ELR (cell line): ENCODE measurements at places on chromosomes 4 and X.

- DNase-seq: no peak
These were observed 51.7 kb downstream of the SEPSECS start for GRCh38 chr4:25108556-25108955.

DNA sequence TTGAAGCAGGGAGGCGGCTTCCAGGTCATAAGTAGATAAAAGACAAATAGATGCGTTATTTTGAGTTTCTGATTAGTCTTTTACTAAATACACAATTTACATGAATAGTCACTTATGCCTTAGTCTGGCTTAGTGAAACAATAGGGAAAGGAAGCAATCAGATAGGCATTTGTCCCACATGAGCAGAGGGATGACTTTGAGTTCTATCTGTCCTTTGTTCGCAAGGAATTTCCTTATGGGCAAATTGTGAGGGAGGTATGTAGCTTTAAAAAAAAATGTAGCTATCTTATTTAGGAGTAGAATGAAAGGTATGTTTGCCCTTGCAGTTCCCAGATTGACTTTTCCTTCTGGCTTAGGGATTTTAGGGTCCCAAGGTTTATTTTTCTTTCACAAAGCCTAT is 26.3 kb upstream of the ADH1C start:
- DNase-seq: no peak

DNA sequence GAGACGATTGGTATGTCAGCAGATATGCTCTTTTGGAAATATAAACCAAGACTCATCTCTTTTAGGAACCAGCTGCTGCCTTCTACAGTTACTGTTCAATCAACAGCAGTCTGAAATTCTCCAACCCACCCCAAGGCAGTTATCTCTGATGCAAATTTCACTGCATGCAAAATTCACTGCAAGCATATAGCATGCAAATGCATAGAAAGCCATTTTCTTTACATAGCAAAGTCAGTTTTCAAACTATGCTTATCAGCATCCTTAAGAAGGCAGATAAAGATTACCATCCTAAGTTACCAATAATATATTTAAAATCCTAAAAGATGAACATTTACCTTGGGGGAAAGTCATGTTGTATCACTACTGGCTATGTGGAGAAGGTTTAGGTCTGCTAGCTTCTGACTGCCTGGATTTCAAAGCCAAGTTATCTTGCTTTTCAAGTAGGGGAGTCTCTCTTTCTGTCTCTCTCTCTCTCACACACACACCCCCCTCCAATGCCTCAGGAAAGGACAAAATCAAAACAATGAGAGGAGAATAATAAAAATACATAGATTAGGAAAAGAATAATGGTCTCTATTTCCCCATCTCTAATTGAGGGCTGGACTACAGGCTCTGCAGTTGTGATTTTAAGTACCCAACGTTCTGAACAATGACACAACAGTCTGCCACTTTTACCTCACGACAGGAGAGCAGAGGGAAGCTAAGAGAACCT is 1.5 kb downstream of the NMU start:
- no peak for DNase-seq

DNA sequence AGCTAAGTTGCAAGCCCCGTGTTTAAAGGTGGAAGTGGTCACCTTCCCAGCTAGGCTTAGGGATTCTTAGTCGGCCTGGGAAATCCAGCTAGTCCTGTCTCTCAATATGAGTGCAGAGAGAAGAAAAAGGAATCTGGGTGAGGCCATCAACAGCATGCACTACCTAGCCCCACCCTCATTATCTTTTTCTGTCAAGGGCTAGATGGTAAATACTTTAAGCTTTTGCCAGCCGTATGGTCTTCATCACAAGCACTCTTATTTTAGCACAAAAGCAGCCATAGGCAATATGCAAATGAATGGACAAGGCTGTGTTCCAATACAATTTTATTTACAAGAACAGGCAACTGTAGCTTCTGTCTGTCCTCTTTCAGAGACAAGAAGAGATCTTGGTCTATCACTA is 282.9 kb downstream of the ZNF674 start:
- DNase-seq: no peak

GRCh38 chr4:74618659-74619058 is 173.7 kb downstream of the AREG start:
- DNase-seq: peak; percentile 67

GRCh38 chr4:164956766-164957643 is 20.5 kb downstream of the TRIM61 start:
- DNase-seq: peak; percentile 46

DNA sequence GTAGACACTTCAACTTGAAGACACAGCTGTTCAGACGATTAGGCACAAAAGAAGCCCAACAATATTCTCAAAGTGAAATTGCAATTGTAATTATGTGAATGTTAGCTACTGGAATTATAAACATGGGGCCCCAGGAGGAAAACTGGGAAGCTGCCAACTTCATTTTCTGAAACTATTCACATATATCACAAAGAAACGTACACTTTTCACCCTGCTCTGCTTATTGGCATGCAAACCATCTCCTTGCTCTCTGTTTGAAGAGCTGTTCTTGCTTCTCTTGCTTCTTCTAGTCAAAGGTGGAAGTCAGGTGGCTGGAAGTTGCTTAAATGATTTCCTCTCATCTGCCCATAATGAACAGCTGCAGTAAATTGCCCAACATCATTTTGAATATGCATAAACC is 320.1 kb downstream of the CFAP299 start:
- no peak for DNase-seq

DNA sequence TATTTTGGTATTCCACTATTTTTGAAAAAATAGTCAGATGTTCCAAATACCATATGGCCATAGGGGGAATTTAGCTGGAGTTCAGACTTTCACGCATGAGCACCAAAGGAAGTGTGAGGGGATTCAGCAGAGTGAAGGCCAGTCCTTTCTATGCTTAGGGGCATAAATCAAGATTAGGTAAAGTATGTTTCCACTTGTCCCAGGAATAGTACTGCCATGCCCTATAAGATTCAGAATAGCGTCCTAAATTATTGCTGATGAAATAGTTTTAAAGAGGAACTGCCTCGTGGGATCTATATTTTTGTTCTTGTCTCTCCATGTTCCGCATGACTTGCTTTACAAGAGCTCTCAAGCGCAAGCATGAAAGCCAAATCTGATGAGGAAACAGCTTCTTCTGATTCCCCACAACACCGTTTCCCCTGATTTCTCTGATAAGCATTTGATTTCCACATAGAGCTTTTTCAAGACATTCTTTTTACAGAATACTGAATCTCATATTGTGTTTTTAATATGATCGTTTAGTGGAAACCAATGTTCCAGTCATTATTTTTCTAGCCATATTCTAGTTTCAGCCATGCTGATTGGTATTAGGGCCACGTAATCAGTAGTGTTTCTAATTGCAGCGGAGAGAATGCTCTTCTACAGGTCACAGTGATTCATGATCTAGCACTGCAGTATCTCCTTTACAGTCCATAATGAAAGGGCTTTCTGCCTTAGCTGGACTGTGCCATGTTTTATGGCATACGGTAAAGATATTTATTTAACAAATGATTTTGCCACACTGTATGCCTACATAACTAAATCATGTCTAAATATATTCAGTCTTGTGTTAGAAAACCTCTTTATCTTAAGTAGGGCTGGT is 492.3 kb downstream of the CENPC start:
- no peak for DNase-seq

DNA sequence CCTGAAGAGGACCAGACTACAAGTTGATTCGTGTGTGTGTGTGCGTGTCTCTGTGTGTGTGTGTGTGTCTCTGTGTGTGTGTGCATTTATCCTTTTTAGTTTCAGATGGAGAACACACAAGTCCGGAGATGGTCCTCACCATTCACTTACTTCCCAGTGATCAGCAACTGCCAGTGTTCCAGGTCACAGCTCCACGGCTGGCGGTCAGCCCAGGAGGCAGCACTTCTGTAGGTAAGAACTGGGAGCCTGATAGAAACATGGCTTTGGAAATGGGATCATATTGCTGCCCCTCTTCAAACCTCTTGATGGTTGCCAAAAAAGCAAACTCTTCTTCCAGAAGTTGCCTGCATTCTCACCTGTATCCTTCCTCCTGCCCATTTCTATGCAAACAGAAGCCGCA is 122.6 kb upstream of the ANXA3 start:
- no peak for DNase-seq

DNA sequence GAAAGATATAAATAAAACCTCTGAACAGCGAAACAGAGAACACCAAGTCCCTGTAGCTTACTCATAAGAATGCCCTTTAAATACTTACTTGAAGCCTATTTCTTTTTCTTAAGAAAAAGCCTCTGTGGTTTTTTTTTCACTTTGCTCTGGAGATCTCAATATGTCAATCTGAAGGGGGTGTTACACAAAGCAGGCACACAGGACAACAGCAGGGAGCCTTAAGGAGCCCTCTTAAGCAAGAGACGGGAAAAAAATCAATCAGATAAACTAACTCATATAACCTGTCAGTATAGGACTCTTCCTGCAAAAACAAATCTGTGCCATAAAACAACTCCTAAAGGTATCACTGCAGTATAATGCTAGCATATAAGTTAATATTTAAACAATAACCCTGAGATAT is 611.1 kb upstream of the ATOH1 start:
- DNase-seq: no peak

- no peak for DNase-seq
These were observed 576.6 kb upstream of the FRG1 start for GRCh38 chr4:189364032-189364449.

DNA sequence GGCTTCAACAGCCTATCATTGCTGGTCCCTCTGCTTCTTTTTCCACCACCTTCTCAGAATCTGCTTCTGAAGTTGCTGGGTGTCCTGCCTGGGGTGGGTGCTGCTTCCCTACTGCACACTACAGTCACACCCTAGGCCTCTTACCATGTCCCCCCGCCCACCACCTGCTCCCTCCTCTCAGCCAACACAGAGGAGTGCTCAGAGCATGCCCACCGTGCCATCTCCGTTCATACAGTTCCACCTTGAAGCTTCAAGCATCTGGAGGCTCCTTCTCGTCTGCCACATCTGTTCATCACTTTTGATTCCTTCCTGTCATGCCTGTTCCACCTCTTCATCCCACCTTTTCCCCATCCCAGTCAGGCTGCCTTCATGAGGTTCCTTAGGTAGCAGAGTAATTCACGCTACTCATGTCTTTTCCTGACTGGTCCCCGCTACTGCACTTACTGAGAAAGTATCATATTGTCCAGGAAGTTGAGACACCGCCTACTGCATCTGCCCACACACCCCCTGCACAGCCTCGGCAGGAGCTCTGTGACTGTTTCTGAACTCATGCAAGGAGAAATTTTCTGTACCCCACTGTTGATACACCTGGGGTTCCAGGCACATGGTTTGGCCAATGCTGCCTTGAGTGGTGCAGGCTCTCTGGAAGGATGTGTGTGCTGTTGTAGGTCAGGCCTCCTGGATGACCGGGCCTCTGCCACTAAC is 39.5 kb downstream of the HADH start:
- no peak for DNase-seq

- no peak for DNase-seq
These were observed 19.0 kb upstream of the AP1S2 start for GRCh38 chrX:15873566-15873965.

DNA sequence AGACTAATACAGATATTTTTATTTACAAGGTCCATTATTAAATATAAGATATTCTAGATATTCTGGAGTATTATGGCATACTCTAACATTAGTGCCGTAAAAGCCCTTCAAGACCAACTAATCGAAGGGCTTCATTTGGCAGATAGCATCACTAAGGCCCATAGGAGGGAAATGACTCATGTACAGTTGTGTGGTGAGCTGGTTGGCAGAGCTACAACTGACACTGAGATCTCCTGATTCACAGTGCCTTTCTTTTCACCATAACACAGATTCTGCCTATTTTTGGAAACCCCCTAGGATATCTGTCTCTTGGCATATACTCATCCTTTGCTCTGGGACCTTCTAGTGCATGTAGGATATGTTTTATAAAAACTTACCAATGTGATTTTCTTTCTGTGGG is 201.7 kb upstream of the AFF2 start:
- no peak for DNase-seq

DNA sequence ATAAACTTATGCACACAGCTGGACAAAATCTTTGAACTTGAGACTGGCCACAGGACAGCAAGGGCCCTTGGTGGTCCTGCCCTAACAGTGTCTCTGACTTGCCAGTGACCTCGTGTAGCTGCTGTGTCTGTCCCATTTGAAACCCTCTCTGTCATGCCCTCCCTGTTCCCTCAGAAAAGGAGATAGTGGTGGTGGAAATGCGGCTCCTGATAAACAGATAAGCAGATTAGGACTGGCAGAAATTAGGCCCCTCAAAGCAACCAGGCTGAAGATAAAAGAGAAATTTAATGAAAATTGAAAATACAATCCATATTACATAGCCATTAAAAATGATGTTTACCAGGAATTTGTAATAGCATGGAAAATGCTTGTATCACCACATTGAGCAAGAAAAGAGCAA is 136.6 kb upstream of the ATP6AP2 start:
- no peak for DNase-seq

- DNase-seq: peak; percentile 7
These were observed 225.1 kb downstream of the NR3C2 start for GRCh38 chr4:148216866-148217814.

- DNase-seq: no peak
These were observed 566 bp downstream of the LARP7 start for GRCh38 chr4:112637552-112637866.

DNA sequence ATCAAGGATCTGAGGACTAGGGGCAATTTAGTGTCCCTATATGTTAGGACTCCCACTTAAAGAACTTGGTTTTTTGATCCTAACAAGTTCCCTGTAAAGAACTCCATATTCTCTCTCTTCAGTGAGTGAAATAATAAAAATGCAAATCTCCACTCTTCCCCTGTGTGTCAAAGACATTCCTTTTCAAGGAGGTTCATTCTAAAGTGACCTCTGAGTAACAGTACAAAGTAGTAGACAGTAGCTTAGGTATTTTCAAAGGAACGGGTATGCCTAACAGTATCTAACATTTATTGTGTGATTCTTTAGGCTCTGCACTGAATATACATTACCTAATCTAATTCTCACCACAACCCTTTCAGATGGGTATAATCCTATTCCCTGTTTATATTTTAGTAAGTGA is 58.4 kb upstream of the SCOC start:
- DNase-seq: no peak

DNA sequence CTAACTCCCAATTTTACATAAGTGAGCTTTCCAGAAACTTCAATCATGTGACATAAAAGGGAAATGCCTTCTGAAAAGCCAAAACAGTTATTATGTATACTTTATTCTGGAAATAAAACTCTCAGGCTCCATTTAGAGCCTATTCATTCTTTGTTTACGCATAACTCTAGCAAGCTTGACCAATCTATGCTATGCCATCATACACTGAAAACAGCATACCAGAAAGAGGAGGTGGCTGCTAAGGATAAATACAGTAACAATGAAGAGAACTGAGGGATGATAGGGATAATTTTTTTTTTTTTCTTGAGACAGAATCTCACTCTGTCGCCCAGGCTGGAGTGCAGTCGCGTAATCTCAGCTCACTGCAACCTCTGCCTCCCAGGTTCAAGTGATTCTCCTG is 24.4 kb downstream of the CDKL2 start:
- peak; percentile 2 for DNase-seq
